Skeletal muscle cell (primary cell): ENCODE measurements at places on chromosomes 2 and 18.

- no peak for DNase-seq
Observed at GRCh38 chr18:31931886-31932240, 11.1 kb downstream of the TRAPPC8 start.

DNA sequence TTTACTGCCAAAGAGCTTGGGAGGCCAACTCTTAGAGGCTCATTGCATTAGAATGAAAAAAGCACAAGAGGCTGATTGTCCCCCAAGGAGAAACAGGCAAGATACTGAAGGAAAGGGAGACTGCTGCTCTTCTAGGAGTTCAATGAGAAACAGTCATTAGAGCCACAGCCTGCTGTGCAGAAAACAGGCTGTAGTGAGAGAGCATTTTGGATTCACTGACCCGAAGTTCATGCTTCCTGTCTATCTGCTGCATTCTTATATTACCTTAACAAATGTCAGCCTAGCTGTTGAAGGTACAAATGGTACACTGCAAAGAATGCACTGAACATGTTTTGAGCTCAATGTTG lies 423.3 kb downstream of the SETBP1 start:
- DNase-seq = no peak

GRCh38 chr2:121635371-121635770 lies 13.9 kb downstream of the CLASP1 start:
- no peak for DNase-seq

GRCh38 chr2:218783688-218784087 lies 1.7 kb downstream of the CYP27A1 start:
- no peak for DNase-seq

DNA sequence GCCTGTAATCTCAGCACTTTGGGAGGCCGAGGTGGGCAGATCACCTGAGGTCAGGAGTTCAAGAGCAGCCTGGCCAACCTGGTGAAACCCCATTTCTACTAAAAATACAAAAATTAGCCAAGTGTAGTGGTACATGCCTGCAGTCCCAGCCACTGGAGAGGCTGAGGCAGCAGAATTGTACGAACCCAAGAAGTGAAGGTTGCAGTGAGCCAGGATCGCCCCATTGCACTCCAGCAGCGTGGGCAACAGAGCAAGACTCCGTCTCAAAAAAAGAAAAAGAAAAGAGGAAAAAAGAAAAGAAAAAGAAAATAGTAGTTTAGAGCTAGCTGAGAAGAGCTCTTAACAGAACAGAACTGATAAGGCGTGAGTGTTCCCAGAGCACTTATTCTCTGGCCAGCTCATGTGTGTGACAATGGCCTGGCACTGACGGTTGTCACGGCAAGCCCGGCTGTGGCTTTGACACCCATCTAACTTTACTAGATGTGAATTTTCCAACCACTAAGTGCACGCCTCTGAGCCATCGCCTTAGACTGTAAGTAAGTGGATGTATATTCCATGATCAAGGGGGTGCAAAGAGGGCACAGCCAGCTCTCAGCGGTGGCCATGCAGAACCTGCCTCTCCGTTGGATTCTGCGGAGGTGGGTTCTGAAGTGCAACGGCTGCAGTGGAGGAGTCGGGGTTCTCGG lies 80.0 kb downstream of the ZNF516 start:
- no peak for DNase-seq

DNA sequence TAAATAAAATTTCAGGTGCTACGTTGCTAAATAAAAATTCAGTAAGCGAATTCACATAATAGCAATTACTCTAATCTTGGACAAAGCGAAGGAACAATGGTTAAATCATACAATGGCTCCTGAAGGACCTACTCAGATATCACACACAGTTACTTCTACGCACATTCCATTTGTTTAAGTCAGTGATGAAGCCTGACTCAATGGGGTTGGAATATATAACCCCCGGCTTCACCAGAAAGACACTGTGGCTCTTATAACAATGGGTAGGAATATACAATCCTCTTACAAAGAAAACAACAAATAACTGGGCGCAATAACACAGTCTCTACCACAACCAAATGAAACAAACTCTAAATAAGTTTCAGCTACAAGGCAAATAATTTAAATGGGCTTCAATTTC lies 349.5 kb downstream of the IRS1 start:
- DNase-seq = no peak

DNA sequence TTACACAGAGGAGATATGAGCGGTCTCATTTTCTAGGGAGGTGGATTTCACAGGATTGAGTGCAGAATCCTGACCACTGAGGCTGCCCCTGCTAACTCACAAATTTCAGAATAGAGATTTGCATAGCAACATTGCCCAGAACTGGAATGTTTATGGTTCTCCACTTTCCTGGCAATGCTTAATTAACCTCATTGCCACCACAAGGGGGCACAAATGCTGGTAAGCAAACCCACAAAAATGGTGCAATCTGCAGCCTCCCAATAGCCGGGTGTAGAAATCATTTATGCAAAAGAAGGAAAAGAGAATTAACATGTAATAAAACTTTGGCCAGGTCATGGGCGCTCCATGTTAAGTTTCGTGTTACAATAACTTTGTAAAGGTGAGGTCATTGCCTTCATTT lies 112.4 kb downstream of the CYRIA start:
- DNase-seq = no peak

DNA sequence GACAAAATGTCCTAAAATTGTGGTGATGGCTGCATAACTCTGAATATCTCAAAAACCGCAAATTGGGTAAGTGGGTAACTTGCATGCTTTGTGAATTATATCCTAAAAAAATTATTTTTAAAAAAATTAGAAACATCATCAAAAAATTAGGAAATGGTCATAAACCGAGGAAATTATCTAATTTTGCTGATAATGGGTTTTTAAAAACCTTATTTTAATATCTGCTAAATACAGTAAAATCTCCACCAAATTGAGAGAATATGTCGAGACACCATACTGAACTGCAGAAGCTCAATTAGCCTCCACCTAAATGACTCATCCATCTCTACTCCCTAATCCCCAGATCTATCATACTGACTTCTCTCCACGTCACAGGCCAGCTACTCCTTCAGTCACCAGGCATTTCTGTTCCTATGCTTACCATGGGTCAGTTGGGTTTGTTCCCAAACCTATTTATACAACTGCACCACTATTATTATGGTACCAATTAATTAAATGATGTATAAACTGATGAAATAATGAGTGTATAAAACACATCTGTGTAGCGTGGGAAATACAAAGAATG lies 36.1 kb downstream of the SPIRE1 start:
- DNase-seq = peak; percentile 69

- no peak for DNase-seq
Observed at GRCh38 chr2:163621445-163622004, 114.3 kb downstream of the FIGN start.

DNA sequence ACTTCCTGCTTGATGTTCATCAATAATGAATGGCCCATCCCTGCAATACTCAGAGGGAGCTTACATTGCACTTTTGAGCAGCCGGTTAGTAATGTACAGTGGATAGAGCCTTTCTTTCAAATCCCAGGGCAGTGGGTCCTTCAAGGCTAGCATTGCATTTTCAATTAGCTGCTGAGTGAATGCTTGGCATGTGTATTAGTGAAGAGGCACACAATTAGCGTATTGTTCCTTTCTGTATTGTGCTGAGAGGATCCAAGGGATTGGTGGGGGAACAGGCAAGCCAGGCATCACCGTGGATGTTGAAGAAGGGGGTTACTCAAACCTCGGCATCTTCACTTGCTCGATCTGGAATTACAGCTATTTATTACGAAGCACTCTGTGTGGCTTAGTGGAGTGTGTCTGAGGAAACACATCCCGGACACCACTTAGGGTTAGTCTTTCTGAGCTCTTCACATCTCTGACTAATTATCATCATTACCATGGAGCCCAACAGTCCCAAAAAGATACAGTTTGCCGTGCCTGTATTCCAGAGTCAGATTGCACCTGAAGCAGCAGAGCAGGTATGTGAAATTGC lies at the start of gene PPP1R1C:
PPP1R1C (plus strand) TSS at position 222 of the 574 bp plus-strand sequence; CDS start at position 480, 258 bp downstream.
- no peak for DNase-seq

GRCh38 chr2:216315802-216316603 lies 56.3 kb downstream of the MARCHF4 start:
- no peak for DNase-seq

- DNase-seq = no peak
Observed at GRCh38 chr2:104033399-104033798, 820.5 kb upstream of the POU3F3 start.

- DNase-seq = no peak
Observed at GRCh38 chr2:53021828-53022227, 745.8 kb upstream of the CHAC2 start.

GRCh38 chr2:52500561-52500960 lies 1267.0 kb upstream of the CHAC2 start:
- DNase-seq = no peak

GRCh38 chr2:160055726-160056108 lies 6.7 kb downstream of the PLA2R1 start:
- DNase-seq = no peak

GRCh38 chr2:15747603-15748471 lies 156.2 kb downstream of the DDX1 start:
- DNase-seq = no peak

DNA sequence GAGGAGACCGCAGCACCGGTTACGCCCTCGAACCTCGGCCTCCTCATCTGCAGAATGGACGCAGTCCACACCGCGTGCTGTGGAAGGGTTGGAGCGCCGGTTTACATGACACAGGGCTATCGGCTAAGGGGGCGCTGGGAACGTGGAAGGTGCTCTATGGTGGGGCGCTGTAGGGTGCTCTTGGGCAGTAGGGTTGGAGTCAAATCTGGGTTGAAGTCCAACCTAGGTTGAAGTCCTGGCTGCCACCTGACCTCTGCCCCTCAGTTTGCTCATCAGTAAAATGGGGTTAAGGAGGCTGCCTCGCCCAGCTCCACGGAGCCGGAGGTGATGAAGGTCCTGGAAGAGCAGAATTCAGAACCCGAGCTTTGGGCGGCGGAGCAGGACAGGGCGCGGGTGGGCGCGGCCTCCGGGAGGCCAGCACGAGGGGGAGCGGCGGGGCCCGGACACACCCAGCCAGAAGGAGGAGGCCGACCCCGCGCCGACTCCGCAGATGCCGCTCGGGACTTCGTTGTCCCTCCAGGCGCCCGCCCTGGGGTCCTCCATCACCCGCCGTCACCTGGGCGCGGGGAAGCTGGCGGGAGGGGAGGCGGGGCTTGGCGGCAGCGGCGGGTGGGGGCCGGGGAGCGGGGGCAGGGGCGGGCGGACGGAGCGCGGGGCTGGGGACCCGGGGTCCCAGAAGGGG lies 558 bp upstream of the GAREM2 start:
- DNase-seq = no peak

DNA sequence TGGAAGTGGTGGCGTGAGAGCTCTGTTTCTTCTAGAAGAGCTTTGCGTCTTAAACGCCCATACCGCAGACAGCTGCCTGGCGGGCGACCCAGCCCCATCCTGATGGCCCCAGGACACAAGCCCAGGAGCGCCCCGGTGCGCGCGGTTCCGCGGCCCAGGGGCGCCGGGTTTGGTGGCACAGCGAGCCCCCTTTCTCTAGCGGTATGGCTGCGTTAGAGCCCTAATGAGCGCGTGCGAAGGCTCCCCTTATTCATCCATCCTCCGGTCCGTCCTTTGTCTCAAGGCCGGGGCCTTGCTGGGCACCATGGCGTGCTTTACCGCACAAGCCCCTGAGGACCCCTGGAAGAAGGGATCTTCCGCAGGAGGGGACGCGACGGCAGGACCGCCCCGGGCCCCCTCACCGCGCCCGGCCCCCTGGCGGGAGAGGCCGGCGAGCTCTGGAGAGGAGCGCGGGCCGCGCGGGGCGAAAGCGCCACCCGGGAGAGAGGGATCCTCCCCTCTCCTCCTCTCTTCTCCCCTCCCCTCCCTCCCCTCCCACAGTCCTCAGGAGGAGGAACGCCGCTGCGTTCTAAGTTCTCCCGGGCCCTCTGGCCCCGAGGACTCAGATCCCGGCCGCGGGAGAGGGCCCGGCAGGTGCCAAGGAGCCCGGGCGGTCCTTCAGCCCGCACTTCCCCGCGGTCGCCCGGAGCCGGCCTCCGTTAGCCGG lies 626 bp upstream of the SLC1A4 start:
- peak; percentile 80 for DNase-seq

GRCh38 chr18:48993586-48993985 lies 42.8 kb upstream of the SMAD7 start:
- no peak for DNase-seq

- DNase-seq = no peak
Observed at GRCh38 chr2:122216071-122216470, 460.6 kb downstream of the TSN start.

DNA sequence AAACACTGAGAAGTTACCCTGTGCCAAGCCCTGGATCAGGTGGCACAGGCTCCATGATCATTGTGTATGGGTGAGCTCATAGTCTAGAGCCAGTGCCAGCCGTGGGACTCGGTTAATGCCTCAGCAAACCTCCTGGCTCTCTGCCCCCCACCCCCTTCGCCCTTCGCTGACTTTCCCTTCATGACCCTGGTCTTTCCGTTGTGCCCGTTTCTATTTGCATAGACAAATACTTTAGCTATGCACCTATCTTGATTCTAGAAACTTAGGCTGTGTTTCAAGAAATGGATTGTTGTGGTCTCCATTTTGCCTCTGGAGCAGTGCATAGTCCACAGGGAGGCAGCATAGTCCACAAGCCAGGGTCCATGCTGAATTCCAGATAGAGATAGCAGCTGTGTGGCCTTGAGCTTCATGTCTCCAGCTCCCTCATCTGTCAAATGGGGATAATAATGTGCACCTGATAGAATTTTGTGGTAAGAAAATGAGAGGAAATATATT lies 44.8 kb upstream of the KDM3A start:
- no peak for DNase-seq

DNA sequence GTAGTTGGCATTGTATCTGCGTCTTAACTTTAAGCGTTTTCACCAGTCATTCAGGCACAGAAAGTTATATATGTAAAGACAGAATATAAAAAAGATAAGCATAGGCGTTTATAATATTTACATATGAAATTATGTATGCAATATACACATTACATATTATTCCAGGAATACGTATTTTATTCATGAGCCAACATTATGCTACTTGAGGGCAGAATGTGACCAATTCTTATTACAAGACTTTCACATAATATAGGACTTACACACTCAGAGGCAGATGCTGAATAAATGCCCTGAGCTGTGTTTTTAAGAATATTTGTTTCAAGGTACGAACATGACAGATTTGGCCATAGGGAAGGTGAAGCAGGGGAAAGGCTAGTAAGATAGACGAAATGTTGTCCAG lies 874.7 kb downstream of the NRXN1 start:
- no peak for DNase-seq

DNA sequence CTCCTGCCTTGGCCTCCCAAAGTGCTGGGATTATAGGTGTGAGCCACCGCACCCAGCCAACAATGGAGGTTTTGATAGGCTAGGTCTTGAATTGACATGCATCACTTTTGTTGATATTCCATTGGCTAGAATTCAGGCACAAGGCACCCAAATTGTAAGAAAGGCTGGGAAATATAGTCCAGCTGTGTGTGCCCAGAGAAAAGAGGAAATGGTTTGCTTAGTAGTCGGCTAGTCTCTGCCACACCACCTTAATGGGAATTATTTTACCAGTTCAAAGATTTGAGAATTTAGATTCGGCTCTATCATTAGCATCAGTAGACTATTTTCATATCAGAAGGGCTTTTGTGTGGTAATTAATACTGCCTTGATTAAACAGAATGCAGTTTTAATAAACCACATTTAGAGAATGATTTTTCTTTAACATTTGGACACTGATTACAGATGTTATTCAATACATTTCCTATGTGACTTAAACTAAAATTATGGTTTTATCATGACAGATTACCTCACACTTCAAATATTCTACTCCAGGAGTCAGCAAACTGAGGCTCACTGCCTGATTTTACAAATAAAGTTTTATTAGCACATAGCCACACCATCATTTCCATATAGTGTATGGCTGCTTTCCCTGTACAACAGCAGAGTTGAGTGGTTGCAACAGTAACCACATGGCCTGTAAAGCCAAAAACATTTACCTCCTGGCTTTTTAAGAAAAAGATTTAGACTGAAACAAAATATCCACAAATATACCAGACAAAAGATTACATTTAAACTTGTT lies 27.4 kb downstream of the DBI start:
- DNase-seq = no peak
